ENCODE measurements at places on chromosomes 12 and 14.

DNA sequence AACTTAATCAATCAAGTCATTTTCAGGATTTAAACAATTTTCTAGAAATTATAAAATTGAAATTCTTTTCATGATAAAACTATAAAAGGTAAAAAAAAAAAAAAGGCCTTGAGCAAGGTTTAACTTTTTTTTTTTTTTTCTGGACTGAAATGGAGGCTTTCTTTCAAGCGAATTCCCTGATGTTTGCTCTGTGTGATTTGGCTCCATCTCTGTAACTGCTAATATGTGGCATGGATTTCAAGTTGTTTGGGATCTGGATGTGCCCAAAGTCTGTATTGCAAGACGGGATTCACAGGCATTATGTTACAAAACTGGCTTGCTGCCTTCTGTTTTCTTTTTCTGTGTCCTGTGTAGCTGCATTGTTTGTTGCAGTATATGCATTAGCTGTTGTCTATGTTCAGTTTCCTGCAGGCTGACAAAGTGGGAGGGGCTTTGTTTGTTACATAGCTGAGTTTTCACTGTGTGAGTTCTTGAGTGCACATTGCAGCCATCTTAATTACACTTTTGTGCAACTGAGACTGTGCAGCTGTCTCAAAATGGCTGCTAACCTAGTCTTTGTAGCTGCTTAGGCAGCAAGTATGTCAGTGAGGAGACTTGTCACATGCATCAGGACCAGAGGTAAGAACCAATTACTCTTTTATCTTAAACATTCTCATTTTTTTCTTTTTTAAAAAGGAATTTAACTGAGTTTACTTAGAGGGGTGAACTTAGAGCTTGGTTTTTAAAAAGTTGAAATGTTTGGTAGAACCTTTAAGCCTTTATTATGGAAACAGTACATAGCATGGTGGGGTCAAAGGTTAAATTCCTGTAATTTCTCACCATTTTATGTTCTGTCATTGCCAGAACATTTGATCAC lies 19.5 kb downstream of the ATF7IP start:
- DNase-seq = peak; percentile 60

- no peak for DNase-seq
These were observed 1111.4 kb downstream of the FLRT2 start for GRCh38 chr14:86641310-86641709.

DNA sequence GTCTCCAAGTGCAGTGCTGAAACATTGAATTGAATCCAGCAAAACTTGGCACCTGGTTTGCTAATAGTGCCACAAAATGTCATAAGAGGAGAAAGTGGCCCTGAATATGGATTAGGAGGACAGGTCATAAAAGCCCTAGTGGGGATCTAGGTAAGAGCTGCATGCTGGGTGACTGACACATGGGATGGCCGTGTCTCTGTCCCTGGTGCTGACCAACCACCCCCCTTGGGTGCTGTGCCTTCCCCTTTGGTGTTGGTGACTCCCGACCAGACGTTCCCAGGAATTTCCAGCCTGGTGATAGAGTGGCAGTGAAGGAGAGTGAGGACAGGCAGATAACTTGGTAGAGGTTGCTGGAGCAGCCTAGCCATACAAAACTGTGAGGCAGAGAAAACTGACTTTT lies 142.8 kb downstream of the VRK1 start:
- no peak for DNase-seq

GRCh38 chr14:95286645-95287044 lies 33.1 kb downstream of the CLMN start:
- DNase-seq = no peak

- no peak for DNase-seq
These were observed 498 bp downstream of the GPR132 start for GRCh38 chr14:105064721-105065143.

- DNase-seq = no peak
These were observed 120.8 kb upstream of the PZP start for GRCh38 chr12:9329019-9329418.

DNA sequence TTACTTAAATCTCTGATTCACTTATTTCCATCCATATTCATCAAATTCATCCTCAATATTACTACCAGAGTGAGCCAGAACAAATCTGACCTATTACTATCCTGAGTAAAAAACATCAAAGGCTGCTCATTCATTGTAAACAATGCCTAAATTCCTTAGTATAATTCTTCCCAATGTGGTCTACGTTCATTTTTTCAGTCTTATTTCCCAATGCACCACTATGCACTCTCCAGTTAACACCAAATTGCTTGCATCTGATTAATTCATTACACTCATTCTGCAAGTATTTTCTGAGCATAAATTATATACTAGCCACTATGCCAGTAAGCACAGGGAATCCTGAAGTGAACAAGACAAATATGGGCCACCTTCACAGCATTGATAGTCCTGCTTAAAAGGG lies 110.0 kb downstream of the EPS8 start:
- no peak for DNase-seq

Measured in NCI-H524 (cell line).